ENCODE measurements at places on chromosomes 4 and X.

GRCh38 chr4:35900286-35901243 lies 343.7 kb downstream of the ARAP2 start:
- DNase-seq, result no peak

- DNase-seq, result no peak
Observed at GRCh38 chrX:15188039-15188438, 81.8 kb downstream of the ASB9 start.

DNA sequence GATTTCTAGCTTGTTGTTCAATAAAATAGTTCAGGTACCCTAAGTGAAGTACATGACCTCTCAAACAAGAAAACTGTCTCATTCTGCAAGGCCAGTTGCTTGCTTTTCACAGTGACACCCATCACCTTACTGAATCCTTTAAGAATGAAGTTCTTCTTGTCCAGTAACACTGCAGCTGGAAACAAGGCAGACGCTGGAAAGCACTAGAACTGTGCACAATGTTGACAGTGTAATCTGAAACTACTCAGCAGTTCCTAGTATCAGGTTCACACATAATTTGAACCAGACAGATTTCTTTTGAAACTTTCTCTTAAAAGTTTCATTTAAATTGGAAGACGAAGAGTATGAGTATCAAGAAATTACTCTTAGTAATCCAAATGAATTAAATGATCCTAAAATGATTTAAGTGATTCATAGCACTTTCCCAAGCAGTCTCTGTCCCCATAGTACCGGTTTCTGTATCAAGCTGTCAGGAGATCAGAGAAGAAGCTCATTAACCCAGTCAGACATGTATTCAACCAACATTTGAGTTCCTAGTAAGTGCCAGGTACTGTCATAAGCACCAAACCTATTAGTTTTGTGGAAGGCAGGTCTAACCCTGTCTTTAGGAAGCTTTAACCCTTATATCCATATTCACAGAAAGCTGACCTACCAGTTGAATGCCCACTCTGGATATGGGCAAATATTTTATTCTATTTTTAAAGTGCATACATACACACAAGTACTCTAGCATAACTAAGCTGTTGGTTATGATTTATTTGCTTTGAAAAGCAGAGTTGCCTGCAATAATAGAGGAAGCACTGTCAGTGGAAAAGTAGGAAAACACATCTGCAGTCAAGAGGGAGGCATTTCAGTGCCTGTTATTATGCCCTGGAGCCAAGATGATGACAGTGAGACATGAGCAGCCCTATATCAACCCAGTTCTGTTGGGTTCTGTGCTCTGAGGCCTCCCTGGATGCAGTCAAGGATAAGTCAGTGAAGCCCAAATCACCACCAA lies 63.6 kb downstream of the PALLD start:
- DNase-seq, result no peak

DNA sequence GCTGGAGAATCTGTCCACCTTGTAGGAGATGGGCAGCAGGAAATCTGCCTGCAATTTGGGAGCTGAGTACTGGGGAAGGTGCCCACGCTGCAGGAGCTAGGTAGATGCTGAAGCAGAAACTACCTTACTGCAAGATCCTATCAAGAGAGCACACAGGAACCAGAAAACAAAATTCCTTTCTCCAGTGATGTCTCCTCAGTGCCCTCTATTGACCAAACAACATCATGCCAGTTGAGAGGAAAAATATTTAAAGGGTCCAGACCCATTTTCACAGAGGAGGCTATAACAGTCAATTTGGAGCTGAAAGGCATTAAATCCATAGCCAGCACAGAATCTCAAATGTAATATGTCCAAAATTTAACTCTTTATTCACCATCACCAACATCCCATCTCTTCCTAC lies 406.8 kb downstream of the SLITRK2 start:
- no peak for DNase-seq

DNA sequence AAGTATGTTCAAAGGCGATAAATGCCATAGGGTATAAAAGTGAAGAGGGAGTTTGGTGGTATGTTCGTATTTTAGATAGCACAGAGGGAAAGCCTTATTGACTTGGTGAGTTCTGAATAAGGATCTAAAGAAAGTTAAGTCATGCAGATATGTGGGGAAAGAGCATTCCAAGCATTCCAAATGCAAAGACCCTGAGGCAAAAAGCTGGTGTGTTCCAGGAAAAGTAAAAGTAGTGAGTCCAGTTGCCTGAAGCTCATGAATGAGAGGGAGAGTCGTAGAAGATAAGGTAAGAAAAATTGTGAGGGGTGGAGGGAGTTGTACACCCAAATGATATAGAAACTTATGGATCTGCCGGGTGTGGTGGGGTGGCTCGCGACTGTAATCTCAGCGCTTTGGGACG lies 426.7 kb downstream of the RPA4 start:
- no peak for DNase-seq

DNA sequence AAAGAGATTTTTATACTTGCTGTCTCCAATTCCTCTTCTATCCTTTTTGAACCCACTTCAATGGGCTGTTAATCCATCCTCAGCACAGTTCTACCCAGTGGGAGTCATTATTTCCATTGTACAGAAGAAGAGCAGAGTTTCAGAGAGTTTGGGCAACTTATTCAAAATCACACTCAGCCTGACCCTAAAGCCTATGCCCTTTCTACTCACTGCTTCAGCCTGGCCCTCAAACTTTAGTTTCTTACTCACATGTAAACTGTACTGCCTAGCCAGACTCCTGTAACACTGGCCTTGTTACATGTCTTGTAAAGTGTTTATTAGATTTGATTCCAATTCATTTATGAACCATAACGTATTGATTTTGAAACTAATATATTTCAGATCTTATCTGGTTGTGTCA lies 25.1 kb upstream of the USO1 start:
- no peak for DNase-seq

GRCh38 chr4:139715746-139716391 lies 50.2 kb downstream of the MGST2 start:
- no peak for DNase-seq

DNA sequence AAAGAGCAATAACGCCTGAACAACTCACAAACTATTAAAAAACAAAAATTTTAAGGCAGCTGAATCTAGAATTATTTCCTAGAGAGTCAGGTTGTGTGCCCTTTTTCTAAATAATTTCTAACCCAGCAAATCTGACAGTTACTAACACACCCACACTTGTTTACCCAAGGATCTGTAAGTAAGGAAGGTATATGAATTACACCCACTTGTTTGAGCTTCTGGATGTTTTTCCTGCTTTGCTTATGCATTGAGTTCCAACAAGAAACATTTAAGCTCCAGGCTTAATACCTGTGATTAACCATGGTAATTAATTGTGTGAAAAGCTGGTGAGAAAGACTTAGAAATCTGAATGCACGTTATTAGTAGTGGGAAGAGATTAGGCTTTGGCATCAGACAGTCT lies 1.5 kb downstream of the NIPAL1 start:
- DNase-seq, result no peak

GRCh38 chr4:104625706-104626105 lies 131.0 kb upstream of the CXXC4 start:
- no peak for DNase-seq

DNA sequence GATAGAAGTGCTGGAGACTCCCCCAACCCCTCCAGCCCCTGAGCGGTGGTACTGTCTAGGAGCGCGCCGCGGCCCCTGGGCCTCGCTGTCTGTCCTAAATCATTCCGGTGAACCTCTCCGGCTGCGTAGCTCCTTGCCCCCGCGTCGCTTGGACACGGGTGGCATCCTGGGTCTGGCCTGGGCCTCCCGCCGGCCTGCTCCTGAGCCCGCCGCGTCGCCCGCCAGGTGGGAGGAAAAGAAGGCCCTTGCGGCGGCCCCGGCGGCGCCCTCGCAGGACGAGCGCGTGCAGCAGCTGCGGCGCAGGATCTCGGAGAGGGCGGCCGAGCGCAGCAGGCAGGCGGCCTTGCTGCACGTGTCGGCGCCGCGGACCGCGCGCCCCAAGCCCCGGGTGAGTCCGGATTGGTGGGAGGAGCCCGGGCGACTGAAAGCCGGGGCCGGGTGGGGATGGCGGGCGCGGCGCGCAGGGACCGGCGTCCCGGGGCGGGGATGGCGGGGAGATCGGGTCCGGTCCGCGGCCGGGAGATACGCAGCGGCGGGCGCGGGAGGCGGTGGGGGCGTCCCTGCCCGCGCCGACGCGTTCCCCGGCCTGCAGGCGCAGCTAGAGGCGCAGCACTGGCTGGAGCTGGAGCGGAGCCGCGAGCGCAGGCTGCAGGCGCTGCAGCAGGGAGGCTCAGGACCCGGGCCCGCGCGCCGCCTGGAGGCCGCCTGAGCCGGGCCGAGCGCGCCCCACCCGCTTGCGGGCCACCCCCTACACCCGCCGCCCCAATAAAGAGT lies 6.5 kb upstream of the RNF4 start:
- peak; percentile 71 for DNase-seq

- no peak for DNase-seq
Observed at GRCh38 chr4:72564184-72564583, 4.8 kb downstream of the ADAMTS3 start.

DNA sequence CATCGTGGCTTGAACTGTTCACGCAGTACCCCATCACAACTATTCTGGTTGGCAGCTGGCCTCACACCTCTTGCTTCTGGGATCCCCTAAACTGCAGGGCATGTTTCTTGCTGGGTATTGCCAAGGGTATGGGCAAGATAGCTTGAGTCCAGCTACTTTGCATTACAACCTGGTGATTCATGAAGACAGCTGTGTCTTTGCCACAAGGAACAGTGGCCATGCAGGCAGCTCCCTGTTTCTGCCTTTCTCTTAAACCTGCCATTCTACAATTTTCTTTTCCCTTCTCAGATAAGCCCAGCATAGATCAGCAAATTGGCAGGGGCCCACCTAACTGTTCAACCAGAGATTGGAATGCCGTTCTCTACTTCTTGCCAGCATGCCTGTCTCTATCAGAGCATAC lies 42.8 kb downstream of the TENM3 start:
- DNase-seq, result no peak

- DNase-seq, result no peak
Observed at GRCh38 chr4:184396570-184397515, 77.5 kb downstream of the IRF2 start.
